Progenitor cell of endocrine pancreas (in vitro differentiated cells): ENCODE measurements at places on chromosomes 3 and 15.

- no peak for DNase-seq
Observed at GRCh38 chr3:54970895-54971294, 43.0 kb upstream of the LRTM1 start.

GRCh38 chr3:107795514-107796094 lies 272.8 kb downstream of the BBX start:
- no peak for DNase-seq

- DNase-seq: no peak
Observed at GRCh38 chr15:80202641-80203360, 49.2 kb downstream of the CTXND1 start.

DNA sequence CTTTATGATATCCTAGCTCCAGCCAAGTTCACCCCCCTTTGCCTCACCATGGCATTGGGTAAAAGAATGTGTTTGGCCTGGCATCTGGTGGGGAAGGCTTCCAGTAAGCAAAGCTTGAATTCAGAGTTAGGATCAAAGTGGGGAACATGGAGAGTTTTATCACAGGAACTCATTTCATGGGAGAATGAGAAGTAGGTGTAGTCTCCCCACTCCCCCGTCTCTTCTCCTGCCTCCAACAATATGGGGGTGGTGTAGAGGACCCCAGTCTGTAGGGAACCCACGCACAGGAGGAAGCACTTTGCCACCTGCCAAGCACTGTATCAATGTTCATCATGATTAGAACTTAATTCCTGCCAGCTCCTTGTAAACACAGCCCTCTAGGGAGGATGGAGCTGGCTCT lies 200.5 kb downstream of the UACA start:
- no peak for DNase-seq

DNA sequence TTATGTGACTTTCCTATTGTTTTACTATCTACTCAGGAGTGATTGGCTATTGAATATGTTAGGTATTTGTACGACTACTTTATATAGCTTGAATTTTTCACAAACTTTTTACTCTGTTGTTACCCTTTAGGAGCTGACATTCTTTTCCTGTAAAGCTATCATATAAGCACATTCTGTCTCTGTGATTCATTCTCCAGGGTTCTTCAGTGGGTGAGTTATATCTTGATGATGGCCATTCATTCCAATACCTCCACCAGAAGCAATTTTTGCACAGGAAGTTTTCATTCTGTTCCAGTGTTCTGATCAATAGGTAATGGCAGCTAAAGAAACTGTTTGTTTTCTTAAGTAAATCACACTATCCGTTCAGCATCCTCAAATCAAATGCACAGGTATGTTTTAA lies 10.1 kb upstream of the CAPN3 start:
- DNase-seq: no peak

- no peak for DNase-seq
Observed at GRCh38 chr15:31148297-31149087, 47.0 kb upstream of the TRPM1 start.

DNA sequence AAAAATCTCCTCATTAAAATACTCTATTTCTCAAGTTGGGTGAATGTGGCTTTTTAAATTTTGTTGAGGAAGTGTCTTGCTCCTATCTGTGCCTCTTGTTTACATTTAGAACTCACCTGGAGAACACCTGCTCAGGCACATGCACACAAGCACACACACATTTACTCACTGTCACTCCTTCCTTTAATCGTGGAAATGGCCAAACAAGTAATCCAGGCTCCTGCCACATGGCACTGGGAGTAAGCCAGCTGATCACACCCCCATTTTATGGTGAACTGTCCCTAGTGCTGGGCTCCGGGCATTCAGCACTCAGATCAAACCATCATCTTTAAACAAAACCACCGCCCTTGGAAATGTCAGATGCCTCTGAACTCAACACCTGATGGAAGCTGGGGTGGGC lies 204.7 kb upstream of the BHLHE40 start:
- no peak for DNase-seq

DNA sequence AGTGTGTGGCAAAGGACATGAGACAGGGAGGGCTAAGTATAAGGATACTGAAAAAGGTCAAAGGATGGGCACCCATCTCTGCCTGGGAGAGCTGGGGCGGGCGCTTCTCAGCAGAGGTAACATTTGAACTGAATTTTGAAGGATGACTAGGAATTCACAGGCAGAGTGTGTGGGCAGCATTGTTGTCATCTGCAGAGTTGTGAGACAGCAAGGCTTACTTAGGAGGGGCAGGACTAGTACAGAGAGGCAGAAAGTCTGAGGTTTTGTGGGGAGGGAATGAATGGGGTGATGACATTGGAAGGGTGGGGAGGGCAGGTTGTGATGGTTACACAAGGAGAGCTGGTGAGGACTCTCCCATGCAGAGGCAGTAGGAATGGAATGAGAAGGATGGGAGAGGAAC lies 84.1 kb upstream of the PRR23C start:
- DNase-seq: no peak

- no peak for DNase-seq
Observed at GRCh38 chr3:177336873-177337450, 139.7 kb upstream of the TBL1XR1 start.

DNA sequence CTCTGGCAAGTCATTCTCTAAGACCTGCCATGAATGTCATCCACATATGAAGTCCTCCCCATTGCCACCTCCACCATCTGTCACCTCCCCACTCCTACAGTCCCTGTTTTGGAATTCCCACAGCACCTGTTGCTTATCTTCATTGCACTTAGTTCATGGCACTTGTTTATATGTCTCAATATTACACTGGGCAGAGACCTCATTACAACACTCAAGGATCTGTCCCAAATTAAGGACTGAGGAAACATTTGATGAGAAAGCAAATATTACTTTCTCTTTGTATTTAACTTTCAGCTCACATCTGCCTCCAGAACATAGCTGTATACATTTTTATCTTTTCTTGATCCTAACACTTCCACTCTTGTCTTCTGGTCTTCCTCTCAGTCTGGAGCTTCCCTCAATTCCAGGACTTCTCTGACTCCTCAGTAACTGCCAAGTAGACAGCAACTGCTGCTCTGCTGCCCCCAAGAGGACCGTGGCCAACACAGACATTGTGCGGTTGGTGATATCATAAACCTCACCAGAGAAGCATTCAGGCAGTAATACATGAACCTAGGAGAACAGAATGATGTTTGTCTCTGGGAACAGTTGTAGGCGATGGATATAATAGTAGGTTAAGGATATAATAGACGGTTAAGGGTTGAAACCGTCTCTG lies 45.0 kb upstream of the FGF12 start:
- no peak for DNase-seq

DNA sequence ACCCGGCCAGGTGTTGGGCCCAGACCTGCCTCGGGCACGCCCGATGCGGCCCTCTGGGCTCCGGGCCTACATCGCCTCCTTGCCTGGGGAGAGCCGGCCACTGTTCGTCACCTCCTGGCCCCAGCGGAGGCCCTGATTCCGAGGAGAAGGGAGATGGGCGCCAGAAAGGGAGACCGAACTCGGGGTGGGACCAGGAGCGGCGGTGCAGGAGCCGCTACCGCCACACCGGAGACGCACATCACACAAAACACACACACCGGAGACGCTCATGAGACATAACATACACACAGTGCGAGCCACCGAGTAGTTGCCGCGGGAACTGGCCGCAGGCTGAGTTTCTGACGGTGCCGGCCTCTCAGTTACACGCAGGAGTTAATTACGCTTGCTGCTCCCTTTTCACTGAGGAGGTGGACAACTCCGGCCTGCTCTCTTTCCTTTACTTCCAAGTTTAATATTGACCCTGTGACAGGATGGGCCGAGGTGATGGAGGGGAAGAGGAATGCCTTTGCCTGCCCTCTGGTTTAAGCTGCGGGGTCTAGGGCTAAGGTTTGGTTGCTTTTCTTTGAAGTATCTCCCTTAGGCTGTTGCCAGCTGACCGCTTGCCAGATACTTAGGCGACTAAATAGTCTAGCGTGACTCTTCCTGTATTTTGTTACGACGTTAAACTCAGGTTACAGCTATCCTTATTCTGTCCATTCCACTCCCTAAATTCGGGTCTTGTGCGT lies 570 bp downstream of the PCNP start:
- DNase-seq: no peak

GRCh38 chr3:69442771-69443311 lies 57.0 kb upstream of the FRMD4B start:
- no peak for DNase-seq

GRCh38 chr15:36905908-36906307 lies 194.4 kb downstream of the MEIS2 start:
- no peak for DNase-seq

DNA sequence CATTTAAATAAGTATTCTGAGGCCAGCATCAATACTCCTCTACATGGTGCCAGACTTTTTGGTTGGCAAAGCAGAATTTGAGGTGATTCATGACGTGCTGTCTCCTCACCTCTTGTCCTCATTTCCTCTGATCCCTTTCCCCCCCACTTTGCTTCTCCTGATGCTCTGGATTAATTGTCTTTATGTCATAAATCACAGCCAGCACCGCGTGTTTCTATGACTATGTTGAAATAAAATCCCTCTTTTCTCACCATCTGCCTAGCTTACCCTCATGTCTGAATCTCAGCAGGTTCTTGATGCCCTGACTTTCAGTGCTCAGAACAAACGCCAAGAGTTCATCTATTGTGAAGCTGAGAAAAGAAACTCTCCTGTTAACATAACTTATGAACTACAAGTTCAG lies 19.7 kb upstream of the PTPRG start:
- DNase-seq: no peak

DNA sequence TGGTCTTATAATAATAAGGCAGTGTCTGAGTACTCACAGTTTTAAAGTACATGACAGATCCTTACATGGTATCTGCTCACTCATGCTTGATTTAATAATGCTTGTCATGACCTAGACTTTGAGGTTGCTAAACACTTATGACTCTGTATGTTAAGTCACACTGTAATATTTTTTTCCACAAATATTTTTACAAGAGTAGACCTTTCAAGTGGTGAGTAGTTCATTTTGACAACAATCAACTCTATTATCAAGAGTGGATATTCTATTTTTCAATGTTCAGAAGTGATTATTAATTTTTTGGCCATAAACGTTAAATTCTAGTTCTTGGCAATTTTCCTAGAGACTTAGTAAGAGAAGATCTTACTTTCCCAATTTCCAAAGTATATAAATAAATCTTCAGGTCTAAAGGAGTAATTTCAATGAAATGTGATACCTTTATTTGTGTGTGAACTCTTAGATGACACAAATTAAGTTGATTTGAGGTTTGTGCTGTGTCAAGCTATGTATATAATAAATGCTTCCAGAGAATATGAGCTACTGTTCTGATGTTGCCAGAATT lies 104.5 kb downstream of the NLGN1 start:
- DNase-seq: no peak

DNA sequence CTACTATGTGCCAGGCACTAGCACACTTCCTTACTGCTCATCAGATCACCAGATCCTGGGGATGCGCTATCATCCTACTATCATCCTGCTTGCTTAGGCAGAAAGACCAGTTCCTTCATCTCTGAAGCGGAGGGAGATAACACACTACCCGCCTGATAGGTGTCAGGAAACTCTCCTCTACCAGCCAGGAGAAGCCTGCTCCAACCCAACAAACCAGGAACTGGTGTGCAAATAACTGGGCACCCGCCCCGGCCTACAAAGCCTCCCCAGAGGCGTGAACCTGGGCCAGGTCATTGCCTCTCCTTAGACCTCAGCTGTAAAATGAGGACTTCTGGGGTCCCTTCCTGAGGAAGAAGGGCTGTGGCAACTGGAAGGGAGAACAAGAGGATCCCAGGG lies 61.5 kb downstream of the HOMER2 start:
- no peak for DNase-seq

DNA sequence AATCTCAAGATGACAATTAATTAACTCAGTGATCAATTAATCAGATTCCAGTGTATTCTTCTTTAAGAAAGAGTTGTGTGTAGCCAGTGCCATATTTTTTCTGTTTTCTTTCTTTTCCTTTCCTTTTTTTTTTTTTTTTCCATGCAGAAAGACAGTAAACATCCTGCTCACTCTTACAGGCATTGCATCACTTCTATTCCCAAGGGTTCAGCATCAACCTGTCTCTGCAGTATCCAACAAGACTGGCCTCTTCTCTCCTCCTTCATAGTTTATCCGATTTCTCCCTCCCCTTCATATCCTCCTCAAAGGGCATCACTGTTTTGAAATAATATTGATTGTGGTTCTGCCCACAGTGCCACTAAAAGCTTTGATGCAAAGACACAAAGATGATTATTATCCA lies 17.0 kb upstream of the SLC9A9 start:
- no peak for DNase-seq

DNA sequence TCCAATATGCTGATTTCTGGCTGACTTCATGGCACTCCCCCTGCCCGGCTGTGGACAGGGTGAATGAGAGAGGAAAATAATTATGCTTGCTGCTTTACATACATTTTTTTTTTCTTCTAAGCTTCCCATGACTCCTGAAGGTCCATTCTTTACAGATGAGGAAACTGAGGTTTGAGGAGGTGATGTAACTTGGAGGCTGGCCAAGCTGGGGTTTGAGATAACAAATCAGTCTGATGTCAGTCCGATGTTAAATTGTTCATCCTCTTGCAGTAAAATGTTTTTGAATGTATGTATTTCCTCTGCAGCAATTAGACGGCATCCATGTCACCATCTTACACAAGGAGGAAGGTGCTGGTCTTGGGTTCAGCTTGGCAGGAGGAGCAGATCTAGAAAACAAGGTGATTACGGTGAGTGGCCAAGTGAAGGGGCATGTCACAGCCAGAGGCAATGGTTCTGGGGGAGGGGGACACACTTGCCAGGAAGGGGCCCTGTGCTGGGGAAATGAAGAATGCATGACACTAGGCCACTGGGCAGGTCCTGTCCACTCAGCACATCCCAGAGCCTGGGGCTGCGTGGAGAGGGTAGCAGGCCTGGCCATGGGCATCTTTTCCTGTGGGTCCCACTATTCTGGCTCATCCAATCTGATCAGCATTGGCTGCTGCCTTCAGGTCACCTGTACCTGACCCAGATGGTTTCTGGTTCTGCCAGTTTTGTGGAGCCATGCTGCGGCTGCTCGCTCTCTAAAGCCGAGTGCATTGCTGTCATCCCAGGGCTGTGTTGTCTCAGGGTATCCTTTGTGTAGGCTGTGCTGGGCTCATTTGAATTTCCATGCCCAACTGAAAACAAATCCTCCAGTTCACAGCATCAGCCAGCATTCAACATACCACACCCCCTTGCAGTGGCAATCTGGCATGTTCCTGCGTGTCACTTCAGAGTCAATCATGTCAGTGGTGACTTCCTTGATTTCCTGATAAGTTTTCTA lies 20.4 kb downstream of the STARD5 start:
- DNase-seq: no peak

- DNase-seq: no peak
Observed at GRCh38 chr3:190524942-190525341, 11.1 kb downstream of the IL1RAP start.

DNA sequence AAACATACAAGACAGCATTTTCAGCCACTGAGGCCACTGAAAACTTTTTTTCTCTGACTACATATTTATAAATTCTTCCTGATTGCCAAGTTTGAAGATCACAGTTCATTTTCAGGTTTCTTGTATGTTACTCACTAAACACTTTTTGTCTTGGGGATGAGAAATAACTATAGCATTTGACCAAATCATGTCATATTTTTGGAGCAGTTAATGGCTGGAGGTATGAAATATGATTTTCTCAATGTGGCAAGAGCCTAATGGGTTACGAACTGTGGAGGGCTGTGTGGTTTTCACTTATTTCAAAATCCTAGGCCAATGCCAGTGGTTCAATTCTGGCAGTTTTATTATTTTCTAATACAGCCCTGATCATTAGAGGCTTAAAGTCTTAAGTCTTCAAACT lies 64.4 kb downstream of the USP13 start:
- DNase-seq: no peak
